ENCODE measurements at places on chromosomes 6 and 20. TPM values are rescaled to one million over a fixed set of nuclear protein-coding genes. Genes with fewer than 3 reads are reported as not detected.

SERPINB1 gene
- total RNA-seq: 40.8 TPM

TREML2 gene
- not detected for total RNA-seq

CDSN gene
- not detected for total RNA-seq

GNRH2 gene
- total RNA-seq: 0.49 TPM

WFDC12 gene
- total RNA-seq: not detected

RANBP9 gene
- total RNA-seq: 44.5 TPM

OLIG3 gene
- not detected for total RNA-seq

OR2B6 gene
- 0.26 TPM for total RNA-seq

SPTLC3 gene
- 0.03 TPM for total RNA-seq

OR2H1 gene
- total RNA-seq: not detected

ADTRP gene
- total RNA-seq: not detected

SLA2 gene
- 0.13 TPM for total RNA-seq

IFNGR1 gene
- total RNA-seq: 23.4 TPM

HUS1B gene
- 0.74 TPM for total RNA-seq

BMP5 gene
- total RNA-seq: 17.7 TPM

MROH8 gene
- total RNA-seq: 1.8 TPM

MMP24 gene
- 7.1 TPM for total RNA-seq

ABHD16B gene
- not detected for total RNA-seq

PPP1R16B gene
- total RNA-seq: 0.92 TPM

GSTA3 gene
- total RNA-seq: not detected

DNAAF9 gene
- 7.4 TPM for total RNA-seq

SYCP2L gene
- 2.4 TPM for total RNA-seq

HLA-DRB5 gene
- total RNA-seq: not detected

CAGE1 gene
- total RNA-seq: not detected

GLP1R gene
- total RNA-seq: not detected

ALDH8A1 gene
- total RNA-seq: not detected

BFSP1 gene
- total RNA-seq: 6.9 TPM

PI16 gene
- not detected for total RNA-seq

FOXC1 gene
- total RNA-seq: 6.7 TPM

PI3 gene
- not detected for total RNA-seq

HCRTR2 gene
- total RNA-seq: not detected

SIRT5 gene
- 11.0 TPM for total RNA-seq

TPMT gene
- total RNA-seq: 9.7 TPM

WFDC5 gene
- total RNA-seq: not detected

FAXC gene
- 9.0 TPM for total RNA-seq

CLDN20 gene
- total RNA-seq: not detected

SLC22A23 gene
- 4.5 TPM for total RNA-seq

METTL24 gene
- not detected for total RNA-seq

CCN2 gene
- total RNA-seq: 155 TPM

LCA5 gene
- total RNA-seq: 7.0 TPM

Data from Panc1 (cell line).